ENCODE measurements at places on chromosomes 5 and 9. TPM values are rescaled to one million over a fixed set of nuclear protein-coding genes. Genes with fewer than 3 reads are reported as not detected.

The WDR31 gene
- total RNA-seq, result 2.1 TPM

GRCh38 chr5:150532151-150532550 is 24.2 kb downstream of the NDST1 start:
- DNase-seq, result no peak

The CATSPER3 gene
- 0.43 TPM for total RNA-seq

DNA sequence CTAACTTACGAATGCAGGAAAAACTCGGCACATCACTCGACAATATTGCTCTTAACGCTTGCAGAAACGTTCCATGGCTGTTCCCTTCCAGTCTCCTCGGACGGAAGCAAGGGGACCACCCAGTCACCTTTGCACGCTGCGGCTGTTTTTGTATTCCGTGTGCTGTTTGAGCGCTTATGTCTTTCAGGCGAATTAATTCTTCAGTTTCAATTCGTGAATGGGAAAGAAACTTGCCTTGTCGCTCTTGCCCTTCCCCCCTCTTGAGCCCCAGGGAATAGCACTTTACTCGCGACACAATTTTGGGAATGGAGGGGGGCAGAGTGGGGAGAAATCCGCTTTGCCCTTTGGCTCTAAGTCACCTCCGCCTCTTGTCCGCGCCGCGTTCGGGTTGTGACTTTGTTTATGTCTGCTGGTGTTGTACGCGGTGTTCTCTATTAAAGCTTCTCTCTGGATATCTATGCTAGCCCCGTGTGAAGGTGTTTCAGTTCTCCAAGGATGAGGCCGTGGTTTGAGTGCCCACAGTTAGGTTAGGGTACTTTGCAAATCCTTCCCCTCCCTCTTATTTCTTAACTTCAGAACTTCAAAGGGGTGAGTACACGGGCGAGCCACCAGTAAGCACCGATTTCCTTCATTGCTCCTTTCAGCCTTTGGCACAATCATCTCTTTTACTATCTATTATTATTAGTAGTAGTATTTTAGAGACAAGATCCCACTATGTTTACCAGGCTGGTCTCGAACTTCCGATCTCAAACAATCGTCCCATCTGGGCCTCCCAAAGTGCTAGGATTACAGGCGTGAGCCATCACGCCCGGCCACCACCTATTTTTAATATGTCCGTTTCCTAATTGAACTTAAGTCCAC is 2.7 kb downstream of the FOXB2 start:
- DNase-seq, result no peak

DNA sequence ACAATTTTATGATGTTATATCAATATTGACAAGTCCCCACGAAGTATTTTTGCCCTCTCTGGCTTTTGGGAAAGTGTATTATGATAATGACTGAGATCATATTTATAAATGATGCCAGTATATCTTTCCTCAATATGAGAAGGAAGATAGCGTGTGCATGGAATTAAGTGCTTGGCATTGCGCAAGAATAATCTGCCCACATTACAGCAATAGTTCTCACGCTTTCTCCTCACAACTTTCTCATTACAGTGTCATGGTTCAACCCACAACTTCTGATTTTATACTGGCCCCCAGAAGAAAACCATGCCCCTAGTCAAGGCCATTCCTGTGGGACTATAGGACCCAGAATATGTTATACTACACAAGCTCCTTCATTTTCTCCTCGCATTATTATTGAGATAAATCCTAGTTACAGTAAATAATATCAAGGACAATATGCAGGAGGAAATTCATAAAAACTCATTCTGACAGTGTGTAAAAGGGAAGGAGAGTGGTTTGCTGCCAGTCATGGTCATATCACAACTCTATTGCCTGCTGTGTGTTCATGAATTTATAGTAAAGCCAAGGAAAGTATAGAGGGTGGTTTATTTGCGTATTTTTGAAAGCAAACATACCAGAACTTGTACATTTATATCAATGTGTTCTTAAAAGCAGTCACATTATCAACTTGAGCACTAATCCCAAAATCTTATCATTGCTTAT is 114.1 kb downstream of the PIK3R1 start:
- DNase-seq, result no peak

DNA sequence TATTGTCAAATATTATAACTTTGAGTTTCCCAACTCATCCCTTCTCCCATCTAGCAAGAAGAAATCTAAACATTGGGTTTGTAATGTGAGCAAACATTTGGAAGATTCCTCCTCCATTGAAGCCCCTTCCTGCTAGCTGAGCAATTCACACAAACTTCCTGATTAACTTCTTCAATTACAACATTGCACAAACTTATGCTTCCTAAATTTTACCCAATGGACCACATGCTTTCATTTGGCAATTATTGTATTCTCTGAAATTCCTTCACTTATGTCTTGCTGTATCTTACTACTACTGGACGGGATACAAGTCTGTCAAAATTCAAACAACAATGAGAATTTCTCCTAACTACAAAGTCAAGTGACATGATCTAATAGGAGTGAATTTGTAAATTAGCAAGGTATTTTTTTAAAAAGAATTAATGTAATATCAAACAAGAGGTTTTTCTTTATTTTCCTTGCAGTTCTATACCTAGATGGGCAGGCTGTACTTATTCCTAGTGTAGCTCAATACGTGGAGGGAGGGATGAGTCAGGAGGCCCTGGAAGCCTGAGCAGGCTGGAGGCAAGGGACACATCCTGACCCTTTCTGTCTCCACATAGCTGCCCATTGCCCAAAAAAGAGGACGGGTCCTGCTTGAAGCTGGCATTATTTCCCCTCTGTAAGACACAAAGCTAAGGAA is 11.8 kb upstream of the IFNW1 start:
- no peak for DNase-seq

GRCh38 chr9:123434619-123435240 is 78.7 kb downstream of the CRB2 start:
- DNase-seq, result no peak

GRCh38 chr5:6405591-6405990 is 27.2 kb upstream of the MED10 start:
- no peak for DNase-seq

The TMC1 gene
- total RNA-seq, result 1.00 TPM

DNA sequence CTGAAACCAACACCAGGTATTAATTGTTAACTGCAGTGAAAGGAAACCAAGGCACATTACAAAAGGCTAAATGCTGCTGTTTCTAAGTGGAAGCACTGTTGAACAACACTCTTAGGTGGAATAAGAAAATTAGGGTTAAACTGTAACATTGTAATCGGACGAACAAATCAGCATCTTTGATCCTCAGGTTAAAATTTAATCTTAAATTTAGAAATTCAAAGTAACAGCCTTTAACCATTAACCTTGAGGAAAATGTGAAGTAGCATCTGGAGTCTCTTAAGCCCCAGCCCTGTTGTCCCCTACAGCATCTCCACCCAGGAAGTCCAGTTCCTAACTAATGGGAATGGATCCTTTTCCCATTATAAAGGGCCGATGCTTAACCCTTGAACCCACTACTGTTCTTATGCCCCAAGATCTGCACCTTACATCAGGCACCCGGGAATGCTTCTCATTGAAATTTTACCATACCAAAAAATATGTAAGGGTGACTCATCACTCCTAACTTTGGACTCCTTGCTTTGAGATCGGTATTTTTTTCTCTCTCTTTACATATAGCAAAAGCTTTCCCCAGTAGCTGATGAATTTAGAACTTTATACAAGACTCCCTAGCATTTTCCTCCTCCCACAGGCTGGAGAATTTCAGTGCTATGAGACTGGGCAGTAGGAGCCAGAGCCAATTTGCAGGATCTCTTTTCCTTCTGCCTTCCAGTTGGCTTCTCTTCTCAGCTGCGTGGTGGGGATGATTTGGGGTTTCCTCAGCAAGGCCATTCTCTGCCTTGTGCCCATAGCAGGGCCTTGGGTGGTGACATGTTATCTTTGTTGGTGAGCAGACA is 32.0 kb upstream of the ITGA2 start:
- no peak for DNase-seq

The PCSK5 gene
- 67.9 TPM for total RNA-seq

DNA sequence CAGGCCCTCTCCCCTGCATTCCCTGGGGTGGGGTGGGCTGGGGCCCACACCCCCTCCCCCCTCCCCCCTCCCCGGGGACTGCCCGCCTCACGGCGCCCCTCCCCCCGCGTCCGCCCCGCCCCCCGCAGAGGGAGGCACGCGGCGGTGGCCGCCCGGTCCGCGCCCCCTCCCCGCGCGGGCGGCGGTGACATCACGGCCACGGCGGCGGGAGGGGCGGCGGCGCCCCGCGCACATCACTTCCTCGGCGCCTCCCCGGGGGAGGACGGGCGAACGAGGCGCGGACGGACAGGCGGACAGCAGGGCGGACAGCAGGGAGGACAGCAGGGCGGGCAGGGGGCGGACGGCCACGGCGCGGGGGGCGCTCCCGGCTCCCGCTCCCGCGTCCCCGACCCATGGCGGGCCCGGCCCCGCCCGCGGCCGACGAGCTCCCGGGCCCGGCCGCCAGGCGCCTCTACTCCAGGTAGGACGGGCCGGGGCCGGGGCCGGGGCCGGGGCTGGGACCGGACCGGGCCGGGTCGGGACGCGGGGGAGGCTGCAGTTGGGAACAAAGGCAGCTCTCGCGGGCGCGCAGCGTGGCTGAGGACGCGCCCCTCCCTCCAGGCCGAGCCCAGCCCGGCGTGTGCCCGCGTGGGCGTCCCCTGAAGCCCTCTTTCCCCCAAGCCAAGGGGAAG is at the start of gene GPSM1:
GPSM1 (plus strand) TSS at position 236 of the 671 bp plus-strand sequence; CDS start at position 393, 157 bp downstream.
- no peak for DNase-seq

DNA sequence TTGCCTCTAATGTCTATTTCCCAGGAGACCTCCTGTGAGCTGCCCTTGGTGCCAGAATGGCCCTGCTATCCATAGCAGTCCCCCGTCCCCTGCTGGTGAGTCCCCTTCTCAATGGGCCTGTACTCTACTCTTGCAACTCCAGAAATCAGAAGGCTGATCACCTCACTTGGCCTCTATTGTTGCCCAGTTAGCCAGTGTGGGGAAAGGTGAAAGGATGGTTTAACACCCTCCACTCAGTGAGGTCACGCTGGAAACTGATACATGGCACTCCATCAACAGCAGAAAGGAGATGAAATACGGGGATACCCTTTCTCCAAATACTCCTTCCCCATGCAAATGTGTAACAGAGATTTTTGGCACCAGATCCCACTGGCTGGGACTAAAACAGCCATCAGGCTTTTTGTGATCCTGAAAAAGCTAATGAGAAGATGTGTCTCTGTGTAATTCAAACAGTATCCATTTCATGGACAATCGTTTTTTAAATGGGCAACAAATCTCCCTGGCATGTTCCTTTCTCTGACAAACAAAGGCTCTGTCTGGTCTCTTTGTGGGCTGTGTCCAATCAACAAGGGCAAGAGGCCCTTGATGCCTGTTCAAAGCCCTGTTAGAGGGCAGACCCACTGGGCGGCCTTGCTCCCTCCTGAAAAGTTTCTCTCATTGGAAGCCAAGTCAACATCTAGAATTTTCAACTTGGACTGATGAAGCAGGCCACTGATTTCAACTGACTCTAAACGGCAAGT is 343.7 kb downstream of the SPOCK1 start:
- no peak for DNase-seq

DNA sequence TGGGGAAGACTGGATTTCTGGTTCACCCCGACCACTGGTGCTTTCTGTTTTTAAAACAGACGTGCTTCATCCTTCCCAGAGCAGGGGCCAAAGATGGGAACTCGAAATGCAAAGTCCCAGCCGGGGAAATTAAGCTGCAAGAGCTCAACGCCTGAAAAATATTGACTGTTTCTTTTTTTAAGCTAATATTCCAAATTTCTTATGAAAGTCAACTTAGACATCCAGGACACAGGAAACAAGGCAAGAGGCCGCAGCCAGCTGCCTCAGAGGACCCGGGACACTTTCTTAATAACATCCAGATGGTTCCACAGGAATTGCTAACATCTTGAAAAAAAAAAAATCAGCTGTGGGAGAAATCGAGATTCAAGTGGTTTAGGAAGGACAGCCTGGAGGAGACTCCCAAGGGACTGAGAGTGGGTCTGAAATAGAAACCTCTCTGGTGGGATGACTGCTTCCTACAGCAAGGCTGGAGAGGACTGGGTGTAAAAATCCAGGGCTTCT is 144.9 kb downstream of the FGF1 start:
- no peak for DNase-seq

- no peak for DNase-seq
Observed at GRCh38 chr9:106622164-106622487, 240.8 kb upstream of the ZNF462 start.

DNA sequence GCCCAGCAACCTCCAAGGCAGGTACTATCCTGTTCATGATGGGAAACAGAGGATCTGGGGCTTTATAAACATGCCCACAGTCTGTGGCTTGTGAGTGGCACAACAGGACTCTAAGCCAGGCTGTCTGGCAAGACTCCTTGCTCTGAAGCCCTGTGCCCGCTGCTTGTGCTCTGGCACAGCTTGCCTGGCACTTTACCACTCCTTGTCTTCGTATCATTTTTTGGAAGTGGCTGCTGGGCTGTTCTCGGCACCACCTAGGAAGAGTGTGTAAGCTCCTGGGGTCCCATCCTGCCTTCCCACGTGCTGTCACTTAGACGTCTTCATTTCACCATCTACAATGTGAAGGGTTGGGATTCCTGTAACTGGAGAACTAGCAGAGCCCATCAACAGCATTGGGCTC is 59.3 kb upstream of the GLRX start:
- DNase-seq, result no peak

The TTC23L gene
- 0.74 TPM for total RNA-seq

DNA sequence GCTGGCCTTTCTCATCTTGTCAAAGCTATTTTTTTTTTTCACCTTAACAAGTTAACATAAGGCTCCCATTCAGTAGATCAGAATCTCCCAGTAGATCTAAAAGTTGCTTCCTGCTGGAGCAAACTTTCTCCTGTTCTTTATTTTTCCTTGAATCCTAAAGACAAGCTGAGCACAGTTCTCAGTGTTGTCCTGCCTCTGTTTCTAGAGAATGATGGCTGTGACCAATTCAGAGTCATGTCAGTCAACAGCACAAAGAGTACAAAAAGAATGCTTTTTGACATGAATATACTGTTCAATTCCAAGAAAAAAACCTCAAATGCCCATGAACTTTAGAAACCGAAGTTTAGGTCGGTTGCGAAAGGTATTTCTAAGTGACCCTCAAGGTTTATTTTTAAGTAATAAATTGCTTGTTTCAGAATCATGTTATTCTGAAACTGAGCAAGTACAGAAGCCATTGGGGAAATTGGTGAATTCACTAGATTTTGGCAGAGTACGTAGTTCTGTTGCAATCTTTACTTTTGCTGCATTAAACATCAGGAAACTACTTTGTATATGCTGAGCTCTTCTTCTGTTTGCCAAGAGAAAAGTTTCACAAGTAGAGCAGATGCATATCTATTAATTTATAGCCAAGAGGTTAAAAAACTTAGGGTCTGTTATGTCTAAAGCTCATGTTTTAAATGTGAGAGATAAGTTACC is 161.7 kb upstream of the RPS23 start:
- DNase-seq, result no peak

GRCh38 chr9:136326061-136326760 is 1.1 kb upstream of the GPSM1 start:
- DNase-seq, result no peak

The GDA gene
- total RNA-seq, result not detected

GRCh38 chr9:131253891-131254491 is 22.3 kb downstream of the FAM78A start:
- DNase-seq, result peak; percentile 83

- no peak for DNase-seq
Observed at GRCh38 chr5:85843535-85843934, 774.2 kb upstream of the COX7C start.

The CCDC183 gene
- 0.42 TPM for total RNA-seq

The GRIA1 gene
- total RNA-seq, result 0.19 TPM

The C9orf153 gene
- 0.28 TPM for total RNA-seq

The PHF24 gene
- total RNA-seq, result 1.0 TPM

GRCh38 chr5:140054086-140054689 is 11.1 kb upstream of the NRG2 start:
- no peak for DNase-seq

- no peak for DNase-seq
Observed at GRCh38 chr9:31471010-31471409, 913.4 kb upstream of the ACO1 start.

The GCNT4 gene
- total RNA-seq, result 3.0 TPM

- no peak for DNase-seq
Observed at GRCh38 chr5:41112486-41113455, 41.6 kb upstream of the MROH2B start.

Measured in posterior vena cava (tissue), 2 donors.